Stimulated activated CD4-positive, alpha-beta T cell treated with anti-CD3 and anti-CD28 coated beads, Interleukin-4, amount 100 ng/mL, for 48 hours (primary cell): ENCODE measurements at places on chromosomes 5 and 9.

GRCh38 chr9:129653823-129654553 is 11.5 kb upstream of the PRRX2 start:
- DNase-seq = no peak

DNA sequence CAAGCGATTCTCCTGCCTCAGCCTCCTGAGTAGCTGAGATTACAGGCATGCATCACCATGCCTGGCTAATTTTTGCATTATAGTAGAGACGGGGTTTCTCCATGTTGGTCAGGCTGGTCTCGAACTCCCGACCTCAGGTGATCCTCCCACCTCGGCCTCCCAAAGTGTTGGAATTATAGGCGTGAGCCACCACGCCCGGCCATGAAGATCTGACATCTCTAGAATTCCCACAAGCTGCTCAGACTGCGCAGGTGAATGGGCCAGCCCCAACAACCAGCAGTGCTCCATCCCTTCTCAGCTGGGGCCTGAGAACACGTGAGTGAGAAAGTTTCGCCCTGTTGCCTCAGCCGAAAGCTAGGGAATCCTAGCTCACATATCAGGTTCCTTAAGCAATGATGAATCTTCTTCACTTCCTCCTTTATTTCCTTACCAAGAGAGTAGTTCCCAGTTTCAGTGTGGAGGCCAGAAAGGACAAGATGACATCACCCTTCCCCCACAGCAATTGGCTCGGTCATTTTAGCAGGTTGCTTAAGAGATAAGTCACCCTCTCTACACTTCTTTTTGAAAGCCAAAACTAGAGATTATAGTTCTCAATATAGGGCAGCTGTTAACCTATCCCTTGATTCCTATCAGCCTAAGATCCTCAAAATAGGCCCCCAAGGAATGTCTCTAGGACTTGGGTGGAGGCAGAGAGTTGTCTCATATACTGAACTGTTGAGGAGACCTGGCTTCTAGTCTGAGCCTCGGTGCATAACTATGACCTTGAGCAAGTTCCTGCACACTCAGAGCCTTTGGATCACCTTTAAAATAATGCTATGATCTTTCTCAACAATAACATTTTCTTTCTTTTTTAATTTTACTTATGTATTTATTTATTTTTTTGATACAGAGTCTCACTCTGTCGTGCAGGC is 23.9 kb upstream of the PPP2CA start:
- DNase-seq = no peak

- DNase-seq = no peak
Measured at GRCh38 chr9:69944816-69945215, 98.8 kb upstream of the MAMDC2 start.

GRCh38 chr5:82416512-82416911 is 138.4 kb upstream of the RPS23 start:
- no peak for DNase-seq

DNA sequence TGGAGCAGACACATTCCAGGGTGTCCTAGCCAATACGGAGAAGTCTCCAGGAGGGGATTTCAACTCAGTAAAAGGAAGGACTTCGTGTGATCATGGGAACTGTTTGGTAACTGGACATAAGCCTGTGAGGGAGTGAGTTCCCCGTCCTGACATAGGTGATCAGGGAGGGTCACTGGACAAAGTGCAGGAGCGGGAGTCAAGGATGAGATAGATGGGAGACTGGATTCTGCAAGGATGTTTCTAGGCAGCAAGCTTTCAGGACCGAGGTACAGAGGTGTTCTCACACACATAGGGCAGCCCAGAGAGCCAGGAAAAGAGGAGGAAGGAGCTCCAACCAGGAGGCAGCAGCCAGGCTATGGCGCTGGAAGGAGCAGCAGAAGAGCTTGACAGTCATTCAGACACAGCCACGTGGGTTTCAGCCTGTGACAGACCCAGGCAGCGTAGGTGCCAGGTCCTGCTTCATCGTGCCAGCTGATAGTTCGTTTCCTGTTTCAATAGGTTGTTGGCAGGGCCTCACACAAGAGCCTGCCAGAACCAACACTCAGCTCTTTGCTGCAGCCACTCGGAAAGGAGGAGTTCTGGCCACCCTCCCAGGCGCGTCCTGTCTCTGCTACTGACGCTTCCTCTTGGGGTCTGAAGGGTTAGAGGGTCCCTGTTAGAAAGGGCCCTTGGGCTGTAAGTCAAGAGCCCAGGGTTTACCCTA is 84.1 kb downstream of the AMBP start:
- no peak for DNase-seq

- peak; percentile 44 for DNase-seq
Measured at GRCh38 chr5:179858241-179858585, 404 bp downstream of the MRNIP start.

GRCh38 chr5:119275146-119275545 is 80.7 kb upstream of the TNFAIP8 start:
- DNase-seq = no peak

DNA sequence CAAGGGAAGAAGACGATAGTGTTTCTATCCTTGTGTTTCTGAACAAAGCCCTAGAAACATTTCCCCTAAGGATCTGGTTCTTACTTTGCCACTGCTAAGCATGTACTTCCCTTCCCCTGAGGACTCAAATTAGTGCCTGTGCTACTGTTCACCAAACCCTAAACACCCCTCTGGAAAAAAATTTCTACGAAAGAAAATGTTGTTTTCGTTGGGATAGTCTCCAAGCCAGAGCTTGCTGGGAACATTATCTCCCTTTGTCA is 294.6 kb downstream of the BNC2 start:
- DNase-seq = no peak

GRCh38 chr9:12993466-12993865 is 218.6 kb downstream of the LURAP1L start:
- no peak for DNase-seq

- DNase-seq = no peak
Measured at GRCh38 chr5:166331521-166331920, 1959.9 kb upstream of the WWC1 start.

DNA sequence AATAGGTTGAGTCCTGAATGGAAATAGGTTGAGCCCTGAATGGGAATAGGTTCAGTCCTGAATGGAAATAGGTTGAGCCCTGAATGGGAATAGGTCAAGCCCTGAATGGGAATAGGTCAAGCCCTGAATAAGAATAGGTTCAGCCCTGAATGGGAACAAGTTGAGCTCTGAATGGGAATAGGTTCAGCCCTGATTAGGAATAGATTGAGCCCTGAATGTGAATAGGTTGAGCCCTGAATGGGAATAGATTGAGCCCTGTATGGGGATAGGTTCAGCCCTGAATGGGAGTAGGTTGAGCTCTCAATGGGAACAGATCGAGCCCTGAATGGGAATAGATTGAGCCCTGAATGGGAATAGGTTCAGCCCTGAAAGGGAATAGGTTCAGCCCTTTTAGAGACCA is 590.8 kb upstream of the ADAMTS16 start:
- DNase-seq = no peak

DNA sequence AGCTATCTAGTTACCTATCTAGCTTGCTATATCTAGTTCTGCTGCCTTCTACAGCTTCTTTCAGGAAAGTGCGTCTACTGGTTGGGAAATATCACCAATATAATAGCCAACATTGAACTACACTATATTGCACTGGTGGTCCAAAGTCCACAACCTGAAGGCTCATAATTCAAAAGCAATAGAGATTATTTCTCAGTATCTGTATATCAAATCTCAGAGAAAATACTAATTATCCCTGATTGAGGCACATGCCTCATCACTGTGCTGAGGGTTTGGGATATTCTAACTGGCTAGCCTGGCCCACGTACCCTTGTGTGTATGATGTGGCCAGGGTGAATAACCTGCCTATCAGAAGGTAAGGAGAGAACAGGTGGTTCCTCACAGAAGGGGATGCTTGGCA is 53.8 kb downstream of the SH3RF2 start:
- DNase-seq = no peak

DNA sequence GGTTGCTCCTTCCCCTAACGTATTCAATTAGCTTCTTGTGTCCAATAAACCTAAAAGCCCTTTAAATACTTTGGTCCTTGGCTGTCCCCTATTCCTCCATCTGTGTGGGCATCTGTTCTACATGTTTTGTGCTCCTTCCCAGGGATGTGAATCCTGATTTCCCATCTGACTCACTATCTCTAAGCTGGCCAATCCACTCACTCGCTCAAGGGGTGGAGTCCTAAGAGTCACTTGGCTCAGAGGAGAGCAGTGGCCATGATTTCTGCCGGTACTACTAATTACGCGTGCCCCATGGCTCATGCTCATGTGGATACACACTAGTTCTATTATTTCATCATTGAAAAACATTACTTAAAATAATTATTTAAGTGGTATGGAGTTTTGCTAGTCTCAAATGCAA is 89.6 kb downstream of the TAF11L14 start:
- no peak for DNase-seq

GRCh38 chr9:106588626-106589025 is 274.3 kb upstream of the ZNF462 start:
- no peak for DNase-seq

- DNase-seq = no peak
Measured at GRCh38 chr9:109150925-109151545, 16.0 kb downstream of the FRRS1L start.

- no peak for DNase-seq
Measured at GRCh38 chr5:83156001-83156400, 78.7 kb downstream of the XRCC4 start.

GRCh38 chr5:120644516-120644915 is 180.4 kb downstream of the PRR16 start:
- no peak for DNase-seq

GRCh38 chr5:45417285-45417998 is 278.7 kb downstream of the HCN1 start:
- DNase-seq = no peak

DNA sequence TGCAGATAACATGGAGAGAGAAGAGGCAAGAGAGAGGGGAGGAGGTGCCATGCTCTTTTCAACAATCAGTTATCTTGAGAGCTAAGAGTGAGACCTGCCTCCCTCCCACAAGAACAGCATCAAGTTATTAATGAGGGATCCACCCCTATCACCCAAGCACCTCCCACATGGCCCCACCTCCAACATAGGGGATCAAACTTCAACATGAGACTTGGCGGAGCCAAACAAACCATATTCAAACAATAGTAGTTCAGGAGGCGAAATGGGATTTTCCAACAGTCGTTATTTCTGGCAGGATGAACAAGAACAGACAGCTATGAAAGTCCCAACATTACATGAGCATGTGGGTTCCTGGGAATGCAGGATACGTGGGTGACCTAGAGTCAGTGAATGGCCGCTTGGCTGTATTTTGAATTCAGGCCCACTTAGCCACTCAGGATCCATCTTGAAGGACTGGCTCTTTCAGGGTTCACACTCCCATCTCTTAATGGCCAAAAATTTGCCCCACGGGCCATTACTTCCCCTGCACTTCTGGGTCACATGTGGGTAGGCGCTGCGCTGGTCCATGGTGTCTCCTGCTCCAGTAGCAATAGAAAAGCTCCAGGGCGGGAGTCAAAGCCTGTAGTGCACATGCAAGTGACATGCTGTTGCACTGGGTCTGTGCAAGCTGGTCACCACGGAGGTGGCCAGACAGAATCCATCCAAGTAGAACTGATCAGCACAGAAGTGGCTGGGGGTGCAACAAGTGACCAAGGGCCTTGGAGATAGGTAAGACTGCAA is 7.1 kb upstream of the FAF2 start:
- DNase-seq = no peak

GRCh38 chr9:92310562-92310961 is 14.6 kb downstream of the NOL8 start:
- no peak for DNase-seq

DNA sequence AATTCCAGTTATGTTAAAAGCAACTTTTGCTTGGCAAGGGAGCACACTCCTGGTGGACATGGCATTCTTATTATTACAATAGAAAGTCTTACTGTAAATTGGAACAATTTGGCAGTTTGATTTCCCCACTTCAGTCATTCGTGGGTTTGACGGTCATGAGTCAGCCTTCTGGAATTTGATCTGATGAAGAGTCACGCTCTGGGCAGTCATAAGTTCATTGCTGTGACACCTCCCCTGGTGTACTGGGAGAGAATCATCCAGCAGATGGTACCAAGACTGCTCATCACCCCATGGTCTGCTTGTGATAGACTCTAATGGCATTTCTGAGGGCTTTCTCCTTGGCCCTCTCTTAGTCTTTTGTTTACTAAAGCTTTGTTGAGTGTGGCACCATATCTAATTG is 53.8 kb downstream of the GLRA1 start:
- no peak for DNase-seq

DNA sequence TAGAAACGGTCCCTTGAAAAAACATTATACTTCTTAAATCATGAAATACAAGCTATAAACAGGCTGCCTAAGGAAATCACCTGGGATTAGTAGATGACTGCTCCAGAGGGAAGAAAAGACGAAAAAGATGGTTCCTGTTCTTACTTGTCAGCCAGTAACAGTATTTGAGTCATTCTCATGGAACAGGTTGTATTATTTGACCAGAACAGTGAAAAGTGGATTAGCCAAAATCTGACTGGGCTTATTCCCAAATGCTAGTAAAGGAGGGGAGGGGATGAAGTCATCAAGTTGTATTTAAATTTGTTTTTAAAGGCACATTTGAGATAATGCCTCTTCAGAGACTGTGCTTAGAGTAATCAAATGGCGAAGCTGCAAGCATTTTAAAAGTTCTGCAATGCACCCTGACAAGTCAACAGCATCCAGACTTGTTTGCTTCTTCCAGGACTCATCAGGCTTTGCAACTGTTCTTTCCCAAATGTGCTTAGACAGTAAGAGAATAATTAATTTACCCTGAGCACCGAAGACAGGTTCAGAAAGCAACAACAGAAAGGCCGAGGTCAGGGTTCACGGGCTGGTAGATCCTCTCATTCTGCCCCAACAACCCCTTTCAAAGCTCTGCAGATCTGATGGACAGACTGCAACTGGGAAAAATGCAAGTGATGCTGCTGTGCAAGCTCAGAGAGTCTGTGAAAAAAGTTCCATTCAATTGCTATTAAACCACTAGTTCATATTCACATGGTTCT is 800.6 kb downstream of the KCTD16 start:
- DNase-seq = no peak
